Hair follicular keratinocyte (primary cell): ENCODE measurements at places on chromosomes 13 and 19. TPM values are rescaled to one million over a fixed set of nuclear protein-coding genes. Genes with fewer than 3 reads are reported as not detected.

The PSPC1 gene
- total RNA-seq = 31.4 and 48.4 TPM in 2 replicates

The RAB8A gene
- total RNA-seq = 44.4 and 74.9 TPM in 2 replicates

The DCLK1 gene
- 0.08 TPM in 1 of 2 replicates, not detected in the other for total RNA-seq

The TEX26 gene
- not detected in 2 replicates for total RNA-seq

The NOVA2 gene
- total RNA-seq = not detected in 2 replicates

The KLK12 gene
- 0.23 TPM in 1 of 2 replicates, not detected in the other for total RNA-seq

The SF3A2 gene
- total RNA-seq = 31.6 and 42.5 TPM in 2 replicates

The CTXN1 gene
- 0.86 and 1.1 TPM in 2 replicates for total RNA-seq

The EDNRB gene
- not detected in 2 replicates for total RNA-seq

The KCNN1 gene
- total RNA-seq = not detected in 2 replicates

The SIAH3 gene
- 0.04 and 0.08 TPM in 2 replicates for total RNA-seq

The CASP14 gene
- total RNA-seq = 0.53 and 8.0 TPM in 2 replicates

The TNFRSF19 gene
- total RNA-seq = 0.39 and 0.80 TPM in 2 replicates

The C19orf85 gene
- not detected in 2 replicates for total RNA-seq

The ZNF177 gene
- total RNA-seq = 0.08 and 0.39 TPM in 2 replicates

The USHBP1 gene
- not detected in 2 replicates for total RNA-seq

The KLK5 gene
- total RNA-seq = 97.7 and 185 TPM in 2 replicates
